ENCODE measurements at places on chromosomes 7 and 10.
A peak's percentile ranks its signal among the peaks of the same experiment; 100 is the strongest.

DNA sequence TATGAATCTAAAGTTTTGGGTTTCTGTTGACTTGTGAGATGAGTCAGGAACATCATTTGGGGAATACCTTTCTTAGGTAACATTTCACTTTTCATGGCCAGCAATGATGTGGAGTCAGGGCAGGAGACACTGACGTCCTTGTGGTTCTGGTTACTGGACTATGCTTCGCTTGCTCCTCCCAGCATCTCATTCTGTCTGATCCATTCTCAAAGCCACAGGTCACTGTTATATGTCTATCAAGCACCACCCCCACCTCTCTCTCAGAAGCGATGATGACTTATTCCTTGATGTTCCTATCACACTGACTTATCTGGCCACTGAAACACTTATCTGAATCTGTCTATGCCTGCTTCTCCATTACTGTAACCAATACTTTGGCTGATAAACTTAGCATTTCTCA is 51.6 kb downstream of the TES start:
- DNase-seq, result no peak

DNA sequence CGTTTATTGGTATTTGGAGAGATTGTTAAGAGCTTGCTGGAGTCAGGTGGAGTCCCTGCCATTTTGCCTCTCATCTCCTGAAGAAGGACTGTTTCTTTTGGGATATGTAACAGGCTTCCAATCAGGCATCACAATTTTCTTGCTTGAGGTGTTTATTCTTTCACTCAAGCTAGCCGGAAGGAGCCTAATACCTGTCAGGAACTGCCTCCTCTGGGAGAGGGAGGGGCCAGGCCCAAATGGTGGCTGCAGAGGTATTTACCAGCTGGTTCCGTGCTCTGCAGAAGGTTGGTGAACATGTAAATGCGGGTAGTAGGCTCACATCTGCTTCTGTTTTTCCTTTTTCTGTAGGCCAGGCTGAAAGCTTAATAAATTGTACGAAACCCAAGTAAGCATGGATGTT is 114.0 kb downstream of the TCF7L2 start:
- no peak for DNase-seq

DNA sequence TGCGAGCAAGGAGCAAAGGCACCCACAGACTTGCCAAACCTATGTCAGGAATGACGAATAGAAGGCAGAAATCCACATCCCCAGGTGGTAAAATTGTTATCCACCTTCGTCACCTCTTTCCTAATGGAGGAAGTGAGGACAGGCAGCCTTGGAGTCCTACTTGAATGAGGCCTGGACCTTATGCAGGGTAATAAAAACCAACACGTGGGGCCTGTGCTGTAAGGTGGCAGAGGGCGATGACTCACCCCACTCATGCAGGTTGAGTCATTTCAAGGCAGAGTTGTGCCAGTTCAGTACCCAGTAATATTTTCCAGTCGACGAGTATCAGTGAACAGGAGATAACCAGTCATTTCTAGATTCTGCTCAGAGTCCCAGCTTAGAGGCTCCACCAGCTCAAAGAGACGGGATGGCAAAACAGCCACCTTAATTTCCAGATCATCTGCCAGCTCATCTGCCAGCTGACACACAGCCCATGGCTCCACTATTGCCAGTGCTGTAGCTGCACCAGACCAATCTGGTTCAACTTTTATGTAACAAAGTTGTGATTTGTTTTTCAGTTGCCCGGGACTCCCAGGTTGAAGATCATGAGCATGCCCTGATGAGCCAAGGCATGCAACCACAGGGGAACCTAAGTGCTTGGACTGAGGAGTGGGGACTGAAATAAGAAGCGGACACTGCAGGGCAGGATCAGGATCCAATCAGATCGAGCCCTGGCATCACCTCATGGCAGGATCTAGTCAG is 176.2 kb upstream of the ITGB1 start:
- DNase-seq, result peak; percentile 70

DNA sequence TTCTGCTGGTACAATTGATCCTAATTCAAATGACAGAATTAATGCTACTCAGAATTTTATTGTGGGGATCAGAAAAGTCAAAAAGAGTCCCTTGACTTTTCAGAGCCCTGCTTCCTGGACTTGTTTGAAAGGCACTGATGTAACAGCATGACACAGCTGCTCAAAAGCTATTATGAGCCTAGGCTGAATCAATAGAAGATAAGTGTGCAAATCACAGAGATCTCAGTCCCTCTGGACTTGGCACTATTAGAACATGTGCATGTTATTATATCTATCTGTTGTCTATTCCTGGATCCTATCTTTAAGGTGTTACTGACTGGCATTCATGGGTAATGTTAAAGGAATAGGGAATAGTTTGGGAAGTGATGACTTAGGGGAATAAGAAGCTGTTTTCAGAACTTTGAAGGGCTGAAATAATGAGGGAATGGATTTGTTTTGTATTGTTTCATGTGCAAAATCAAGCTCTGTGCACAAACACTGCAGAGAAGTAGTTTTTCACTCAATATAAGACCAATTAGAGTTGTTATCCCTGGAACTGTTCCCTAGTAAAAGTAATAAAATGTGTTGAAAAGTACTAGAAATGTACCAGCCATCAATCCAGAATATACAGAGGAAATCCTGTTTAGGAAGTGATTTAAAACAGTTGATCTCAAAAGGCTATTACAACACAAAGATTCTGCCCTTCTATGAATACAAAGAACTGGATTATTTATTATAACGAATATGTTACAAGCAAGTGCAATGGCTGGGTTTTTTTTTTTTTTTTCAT is 814.9 kb upstream of the C7orf33 start:
- no peak for DNase-seq

DNA sequence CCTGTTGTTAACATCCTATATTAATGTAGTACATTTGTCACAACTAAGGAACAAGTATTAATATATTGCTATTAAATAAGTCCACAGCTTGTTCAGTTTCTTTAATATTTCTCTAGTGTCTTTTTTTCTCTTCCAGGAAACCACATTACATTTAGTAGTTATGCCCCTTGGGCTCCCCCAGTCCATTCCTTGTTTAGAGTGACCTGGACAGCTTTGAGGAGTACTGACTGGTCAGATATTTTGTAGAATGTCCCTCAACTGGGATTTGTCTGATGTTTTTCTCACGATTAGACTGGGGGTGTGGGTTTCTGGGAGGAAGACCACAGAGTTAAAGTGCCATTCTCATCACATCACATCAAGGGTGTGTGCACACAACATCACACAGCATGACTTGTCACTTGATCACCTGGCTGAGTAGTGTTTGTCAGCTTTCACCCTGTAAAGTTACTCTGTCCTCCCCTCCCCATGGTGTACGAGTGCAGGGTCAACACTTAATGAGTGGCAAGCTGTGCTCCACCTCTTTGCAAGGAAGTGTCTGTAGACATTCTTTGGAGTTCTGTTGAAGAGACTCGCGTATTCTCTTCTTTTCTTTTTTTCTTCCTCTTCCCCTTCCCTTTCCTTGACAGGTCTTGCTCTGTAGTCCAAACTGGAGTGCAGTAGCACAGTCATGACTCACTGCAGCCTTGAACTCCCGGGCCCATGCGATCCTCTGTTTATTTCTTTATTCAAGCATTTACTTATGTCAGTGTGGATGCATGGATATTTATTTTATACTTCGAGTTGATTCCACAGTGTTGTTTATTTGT is 10.2 kb downstream of the LMTK2 start:
- DNase-seq, result no peak

- no peak for DNase-seq
Measured at GRCh38 chr10:121362026-121362425, 236.2 kb downstream of the FGFR2 start.

DNA sequence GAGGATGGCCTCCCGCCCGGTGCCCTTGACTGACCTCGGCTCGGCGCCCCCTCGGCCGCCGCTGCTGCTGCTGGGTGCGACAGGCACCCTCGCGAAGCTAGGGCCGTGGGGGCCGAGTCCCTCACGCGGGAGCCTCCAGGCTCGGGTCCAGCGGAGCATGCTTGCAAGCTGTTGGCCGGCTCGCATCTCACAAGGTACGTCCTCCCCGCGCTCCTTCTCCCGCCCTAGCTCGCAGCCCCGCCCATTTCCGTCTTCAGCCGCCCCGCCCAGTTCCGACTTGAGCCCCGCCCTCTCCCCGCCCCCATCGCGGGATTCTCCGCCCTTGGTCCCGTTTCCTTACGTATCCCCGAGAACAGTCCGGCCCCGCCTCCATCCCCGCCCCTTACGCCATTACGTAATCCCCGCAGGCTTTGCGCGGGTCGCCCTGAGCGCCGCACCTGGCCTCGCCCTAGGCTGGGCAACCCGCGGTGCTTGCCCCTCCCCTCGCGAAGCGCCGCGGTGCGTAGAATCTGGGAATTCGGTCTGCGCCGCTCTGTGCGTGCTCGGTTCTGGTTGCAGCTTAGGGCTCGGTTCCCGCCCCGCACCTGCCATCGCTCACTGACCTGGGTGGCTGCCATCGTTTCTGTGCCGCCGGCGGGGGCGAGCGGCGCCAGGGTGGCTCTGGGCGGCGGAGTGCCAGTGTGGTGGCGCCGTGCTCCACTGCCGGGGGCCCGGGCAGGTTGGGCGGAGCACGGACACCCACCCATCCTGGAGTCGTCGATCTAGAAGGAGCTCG is at the start of gene ABHD11:
Gene ABHD11 (minus strand): TSS at position 191 of the 775 bp plus-strand sequence. CDS start 32 bp downstream, at position 159.
- peak; percentile 96 for DNase-seq

DNA sequence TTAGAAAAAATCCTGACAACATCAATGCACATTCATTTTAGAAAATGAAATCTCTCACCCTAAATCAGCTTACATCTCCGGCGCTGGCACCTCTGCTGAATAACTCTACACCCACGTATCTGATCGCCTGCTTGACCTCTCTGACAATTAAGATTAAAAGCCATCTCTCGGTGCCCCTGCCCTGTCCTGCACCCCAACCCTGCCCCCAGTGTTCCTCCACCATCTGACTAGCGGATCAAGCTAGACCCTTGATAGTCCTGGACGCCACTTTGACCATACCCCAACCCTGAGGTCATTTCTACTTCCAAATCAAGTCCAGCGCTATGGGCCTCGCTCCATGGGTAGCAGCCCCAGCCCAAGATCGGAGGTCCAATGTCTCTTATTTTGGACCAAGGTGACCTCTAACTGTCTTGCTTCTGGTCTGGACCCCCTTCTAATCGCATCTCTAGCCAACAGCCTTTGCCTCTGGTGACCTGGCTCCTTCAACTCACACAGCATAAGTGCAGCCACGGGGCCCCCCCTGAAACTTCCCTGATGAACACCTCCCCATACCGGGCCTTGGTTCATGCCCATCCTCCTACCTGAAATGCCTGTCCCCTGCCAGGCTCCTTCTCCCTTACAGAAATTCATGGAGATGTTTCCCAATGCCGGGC is 28.5 kb downstream of the BTBD16 start:
- no peak for DNase-seq

DNA sequence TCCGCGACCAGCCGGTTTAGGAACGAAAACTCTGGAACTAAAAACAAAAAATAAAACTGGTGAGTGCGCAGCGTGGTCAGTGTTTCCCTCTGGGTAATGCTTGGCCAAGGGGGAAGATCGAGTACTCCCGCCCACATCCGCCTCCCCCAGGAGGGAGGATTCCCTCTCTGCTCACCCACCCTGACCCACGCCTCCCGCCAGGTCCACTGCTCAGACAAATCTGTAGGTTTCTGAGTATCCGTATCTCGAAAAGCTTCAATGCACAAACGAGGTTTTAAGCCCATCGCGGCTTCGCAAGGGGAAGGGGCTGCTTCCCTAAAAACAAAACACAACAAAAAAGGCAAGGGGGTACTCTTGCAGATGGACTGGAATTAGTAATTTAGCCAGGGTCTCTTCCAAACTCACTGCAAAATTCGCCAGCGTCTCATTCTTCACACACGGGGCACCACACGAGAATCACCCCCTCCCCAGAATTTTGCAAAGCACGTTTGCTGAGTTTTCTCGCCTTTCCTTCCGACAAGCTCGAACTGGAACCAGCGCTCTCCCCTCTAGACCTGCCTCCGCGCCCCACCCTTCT is 75.2 kb downstream of the INSIG1 start:
- no peak for DNase-seq

DNA sequence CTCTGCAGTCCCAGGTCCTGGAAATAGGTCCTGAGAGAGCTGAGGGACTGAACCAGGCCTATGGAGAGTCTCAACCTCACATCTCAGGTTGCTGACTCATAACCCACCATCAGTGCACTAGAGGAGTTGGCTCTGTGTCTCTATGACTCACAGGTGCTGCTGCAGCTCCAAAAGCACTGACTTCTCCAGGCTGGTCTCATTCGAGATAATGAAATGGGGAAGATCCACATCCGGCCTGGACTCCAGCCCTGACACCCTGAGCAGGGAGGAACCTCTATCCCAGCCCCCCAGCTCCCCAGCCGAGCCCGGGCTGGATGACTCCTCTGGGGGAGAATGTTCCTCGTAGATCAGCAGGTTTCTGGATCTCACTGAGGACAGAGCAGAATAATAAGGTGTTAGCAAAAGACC is 35.5 kb upstream of the DGKI start:
- no peak for DNase-seq

DNA sequence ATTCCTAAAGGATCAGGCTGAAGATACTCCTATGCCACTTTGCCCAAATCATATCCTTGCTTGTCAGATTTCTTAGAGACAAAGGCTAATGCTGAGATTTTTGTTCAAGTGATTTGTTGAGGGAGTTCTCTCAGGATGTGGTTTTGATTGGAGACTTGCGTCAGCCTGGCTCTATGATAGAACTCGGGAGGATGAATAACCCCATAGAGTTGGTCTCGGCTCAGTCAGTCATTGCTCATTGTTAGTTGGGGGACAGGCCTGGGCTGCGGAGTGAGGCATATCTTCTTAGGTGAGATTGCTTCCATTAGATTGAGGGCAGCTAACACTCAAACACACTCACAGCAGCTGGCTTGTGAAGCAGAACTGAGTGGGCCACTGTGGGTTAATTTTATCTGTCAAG is 203.4 kb downstream of the KIF20B start:
- no peak for DNase-seq

GRCh38 chr10:132120734-132121510 is 55.2 kb downstream of the JAKMIP3 start:
- DNase-seq, result no peak

- DNase-seq, result no peak
Measured at GRCh38 chr10:96606216-96606615, 19.4 kb upstream of the TM9SF3 start.

DNA sequence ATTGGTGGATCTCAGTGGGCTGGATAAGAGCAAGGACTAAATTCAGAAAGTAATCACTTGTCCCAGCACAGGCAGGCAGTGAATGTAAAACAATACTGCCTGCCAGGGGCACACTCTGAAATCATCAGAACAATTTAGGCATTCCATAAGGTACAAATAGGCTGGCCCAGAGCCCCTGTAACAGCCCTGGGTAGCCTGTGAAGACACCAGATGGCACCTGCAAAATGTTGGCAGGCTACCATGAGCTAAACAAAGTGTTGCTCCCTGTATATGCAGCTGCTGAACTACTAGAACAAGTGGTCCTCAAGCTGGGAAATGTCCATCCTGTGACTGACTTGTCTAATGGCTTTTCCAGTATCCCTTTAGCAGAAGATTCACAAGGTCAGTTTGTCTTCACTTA is 3.0 kb upstream of the PRSS37 start:
- no peak for DNase-seq

GRCh38 chr7:107907790-107908189 is 16.8 kb downstream of the DLD start:
- DNase-seq, result no peak
